ENCODE measurements at places on chromosomes 7 and 10.
A peak's percentile ranks its signal among the peaks of the same experiment; 100 is the strongest.

GRCh38 chr7:7798510-7798909, 80.1 kb upstream of the RPA3 start:
- no peak for DNase-seq

- no peak for DNase-seq
These were observed 84.0 kb downstream of the ARL4A start for GRCh38 chr7:12771378-12771877.

DNA sequence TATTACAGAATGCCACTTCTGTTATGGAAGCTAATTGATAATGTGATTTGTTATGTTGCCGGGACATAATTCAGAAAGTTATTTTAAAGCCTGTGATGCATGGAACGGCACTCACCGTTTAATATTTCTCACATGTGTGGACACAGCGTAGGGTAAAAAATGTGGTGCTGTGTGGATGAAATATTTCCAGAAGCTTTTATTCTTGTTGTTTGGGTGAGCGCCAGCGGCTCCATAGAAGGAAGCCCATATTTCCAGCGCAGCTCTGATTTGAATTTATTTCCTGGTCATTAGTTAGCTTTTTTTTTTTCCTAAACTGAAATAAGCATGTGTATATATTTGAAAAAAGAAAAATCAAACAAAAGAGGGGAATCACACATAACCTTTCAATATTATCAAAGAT, 20.2 kb upstream of the NKX6-2 start:
- DNase-seq = no peak

DNA sequence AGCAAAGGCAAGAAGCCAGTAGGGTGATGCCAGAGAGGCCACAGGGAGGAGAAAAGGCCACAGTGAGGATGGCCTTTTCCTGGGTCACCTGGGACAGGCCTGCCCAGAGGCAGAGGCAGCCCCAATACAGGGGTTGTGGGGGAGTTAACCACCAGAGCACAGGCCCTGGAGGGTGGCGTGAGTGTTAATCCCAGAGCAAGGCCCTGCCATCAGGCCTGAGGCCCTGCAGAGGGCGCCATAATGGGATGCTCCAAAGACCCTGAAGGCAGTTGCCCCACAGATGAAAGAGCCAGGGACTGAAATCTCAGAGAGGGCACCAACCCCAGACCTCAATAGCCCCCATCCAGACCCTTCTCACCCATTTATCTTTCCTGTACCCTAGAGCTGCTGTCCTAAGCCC, 23.9 kb downstream of the SLC13A4 start:
- no peak for DNase-seq

- no peak for DNase-seq
These were observed 136.0 kb downstream of the RAPGEF5 start for GRCh38 chr7:22220941-22221340.

GRCh38 chr10:97690133-97690532, 3.1 kb upstream of the AVPI1 start:
- DNase-seq = no peak

GRCh38 chr7:147033641-147034040, 917.0 kb downstream of the CNTNAP2 start:
- DNase-seq = no peak

GRCh38 chr10:124743191-124744101, 732 bp downstream of the FAM53B start:
- no peak for DNase-seq

DNA sequence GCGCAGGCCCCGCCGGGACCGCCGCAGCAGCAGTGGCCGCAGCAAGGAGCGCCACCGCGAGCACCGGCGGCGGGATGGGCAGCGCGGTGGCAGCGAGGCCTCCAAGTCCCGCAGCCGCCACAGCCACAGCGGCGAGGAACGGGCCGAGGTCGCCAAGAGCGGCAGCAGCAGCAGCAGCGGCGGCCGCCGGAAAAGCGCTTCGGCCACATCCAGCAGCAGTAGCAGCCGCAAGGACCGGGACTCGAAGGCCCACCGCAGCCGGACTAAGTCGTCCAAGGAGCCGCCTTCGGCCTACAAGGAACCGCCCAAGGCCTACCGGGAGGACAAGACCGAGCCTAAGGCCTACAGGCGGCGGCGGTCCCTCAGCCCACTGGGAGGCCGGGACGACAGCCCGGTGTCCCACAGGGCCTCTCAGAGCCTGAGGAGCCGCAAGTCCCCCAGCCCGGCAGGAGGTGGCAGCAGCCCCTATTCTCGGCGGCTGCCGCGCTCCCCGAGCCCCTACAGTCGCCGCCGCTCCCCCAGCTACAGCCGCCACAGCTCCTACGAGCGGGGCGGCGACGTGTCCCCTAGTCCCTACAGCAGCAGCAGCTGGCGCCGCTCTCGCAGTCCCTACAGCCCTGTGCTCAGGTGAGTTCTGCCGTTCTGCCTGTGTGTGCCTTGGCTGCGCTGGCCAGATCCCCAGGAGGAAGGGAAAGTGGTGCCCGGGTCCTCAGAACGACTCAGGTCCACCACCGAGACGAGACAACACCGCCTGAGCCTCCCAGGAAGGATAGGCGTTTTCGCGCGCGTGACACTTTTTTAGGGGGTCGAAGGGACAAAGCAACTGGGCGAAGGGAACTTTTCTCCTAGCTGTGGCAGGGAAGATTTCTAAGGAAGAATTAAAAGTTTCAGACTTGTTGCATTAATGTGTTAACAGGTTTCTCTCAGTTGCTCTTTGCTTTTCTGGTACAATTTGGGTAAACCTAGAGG, 1.5 kb downstream of the CDK13 start:
- peak; percentile 56 for DNase-seq

DNA sequence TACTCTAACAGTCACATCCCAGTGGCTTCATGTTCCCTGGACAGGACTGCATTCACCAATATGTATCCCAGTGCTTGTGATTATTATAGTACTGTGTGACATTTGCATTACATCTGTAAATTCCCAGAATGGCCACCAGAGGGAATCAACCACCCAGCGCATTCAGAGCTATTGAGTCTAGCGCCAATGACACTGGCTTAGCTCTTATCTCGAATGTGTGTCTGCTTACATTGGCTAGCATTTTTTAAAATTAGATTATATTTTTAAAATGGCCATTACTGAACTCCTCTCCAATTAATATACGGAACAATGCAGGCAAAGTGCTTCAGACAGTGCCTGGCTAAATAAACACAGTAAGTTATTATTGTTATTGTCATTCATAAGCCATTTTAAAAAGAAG, 36.3 kb downstream of the TRIL start:
- DNase-seq = no peak

GRCh38 chr7:52685333-52685732, 350.1 kb upstream of the POM121L12 start:
- no peak for DNase-seq

DNA sequence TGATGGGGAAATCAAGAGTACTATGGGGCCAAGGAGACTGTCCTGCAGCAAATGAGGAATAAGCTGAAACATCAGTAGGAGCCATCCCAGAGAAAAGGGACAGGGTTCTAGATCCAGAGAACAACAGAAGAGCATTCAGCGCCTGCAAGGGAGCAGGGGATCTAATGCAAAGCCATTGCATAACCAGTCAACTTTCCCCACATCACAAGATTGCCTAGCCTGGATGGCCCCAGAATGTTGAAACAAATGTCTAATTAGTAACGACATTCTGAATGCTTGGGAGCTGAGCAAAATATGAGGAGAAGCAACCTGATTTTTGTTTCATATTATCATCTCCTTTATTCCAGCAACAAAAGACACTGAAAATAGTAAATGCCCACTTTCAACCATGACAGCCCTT, 2.7 kb upstream of the MPP7 start:
- DNase-seq = no peak

- DNase-seq = no peak
These were observed 194.8 kb downstream of the FANK1 start for GRCh38 chr10:126090911-126091728.

DNA sequence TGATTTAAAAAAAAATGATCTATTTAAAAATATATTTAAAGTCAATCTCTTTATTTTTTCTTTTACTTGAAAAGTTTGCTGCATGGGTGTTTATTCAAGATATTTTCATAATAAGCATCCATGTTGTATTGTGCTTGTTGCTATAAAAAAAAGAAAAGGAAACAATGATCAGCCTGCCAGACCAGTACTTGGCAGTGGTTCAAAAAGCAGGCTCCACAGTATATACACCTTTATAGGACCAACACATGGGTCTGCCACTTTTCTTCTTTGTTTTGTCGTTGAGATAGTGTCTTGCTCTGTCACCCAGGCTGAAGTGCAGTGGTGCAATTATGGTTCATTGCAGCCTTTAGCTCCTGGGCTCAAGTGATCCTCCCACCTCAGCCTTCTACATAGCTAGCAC, 228.0 kb downstream of the TWIST1 start:
- DNase-seq = no peak

DNA sequence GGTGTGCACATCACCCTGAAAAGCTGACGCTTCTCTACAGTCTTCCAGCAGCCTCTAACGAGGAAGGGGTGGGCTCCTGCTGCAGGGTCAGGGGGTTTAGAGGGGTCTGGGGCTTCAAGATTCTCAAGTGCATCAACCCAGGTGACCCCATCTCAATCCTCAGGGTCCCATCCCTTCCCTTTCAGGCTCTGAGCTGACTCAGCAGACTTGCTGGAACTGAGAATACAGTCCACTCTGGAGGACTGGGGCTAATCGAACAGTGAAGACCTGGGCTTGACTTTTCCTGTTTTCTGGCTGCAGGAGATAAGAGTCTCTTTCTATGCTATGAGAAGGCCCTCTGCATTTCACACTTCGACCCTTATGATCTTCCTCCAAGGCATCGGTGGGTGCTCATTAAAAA, 22.3 kb upstream of the NPTX2 start:
- no peak for DNase-seq

GRCh38 chr10:132054564-132054963, 11.2 kb upstream of the JAKMIP3 start:
- DNase-seq = no peak

DNA sequence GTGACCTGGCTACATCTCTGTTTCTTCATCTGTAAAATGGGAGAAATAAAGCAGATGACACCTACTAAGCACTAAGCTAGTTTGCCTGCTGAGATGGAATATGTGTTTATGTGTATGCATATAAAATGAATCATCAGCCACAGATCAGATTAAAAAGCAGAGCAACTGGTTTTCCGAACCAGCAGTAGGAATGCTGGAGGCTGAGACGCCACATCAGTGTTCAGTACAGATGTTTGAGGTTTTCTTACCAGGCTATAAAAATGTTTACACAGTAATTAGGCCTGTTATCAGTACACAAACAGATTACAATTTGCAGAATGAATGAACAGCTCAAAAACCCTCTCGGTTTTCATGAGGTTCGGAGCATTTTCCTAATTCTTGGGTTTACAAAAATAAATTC, 85.8 kb downstream of the CALN1 start:
- no peak for DNase-seq

DNA sequence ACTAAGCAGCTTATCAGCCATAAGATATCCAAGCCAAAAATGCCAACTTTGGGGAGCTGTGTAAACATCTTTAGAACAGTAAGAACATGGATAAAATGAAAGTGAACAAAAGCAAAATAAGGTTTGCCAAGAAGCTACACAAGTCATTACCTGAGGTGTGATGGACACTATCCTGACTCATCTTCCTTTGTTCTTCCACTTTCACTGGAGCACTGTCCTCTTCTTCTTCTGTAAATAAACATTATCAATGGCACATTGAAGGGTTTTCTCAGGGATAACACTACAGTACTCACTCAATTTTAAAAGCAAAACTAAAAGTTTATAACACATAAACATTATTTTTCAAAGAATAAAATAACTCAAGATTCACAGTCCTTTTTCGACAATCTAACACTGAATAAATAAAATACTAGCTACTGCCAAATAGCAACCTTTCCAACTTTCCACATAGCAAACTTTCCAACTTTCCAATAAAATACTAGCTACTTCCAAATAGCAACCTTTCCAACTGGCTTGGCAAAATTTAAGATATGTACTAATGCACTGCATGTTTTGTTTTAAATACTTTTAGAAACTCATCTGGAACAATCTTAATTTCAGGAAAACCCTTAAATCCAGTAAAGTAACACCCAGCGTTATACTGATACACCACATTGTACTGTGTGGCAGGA, 174.1 kb downstream of the SKAP2 start:
- DNase-seq = no peak

Data from stimulated activated CD8-positive, alpha-beta memory T cell treated with anti-CD3 and anti-CD28 coated beads, Interleukin-2, amount 100 ng/mL, for 1 hour (primary cell).